ENCODE measurements at places on chromosomes 13 and 19. TPM values are rescaled to one million over a fixed set of nuclear protein-coding genes. Genes with fewer than 3 reads are reported as not detected.

- peak; percentile 56 for DNase-seq
These were observed 25.5 kb downstream of the AP2S1 start for GRCh38 chr19:46824890-46825730.

DNA sequence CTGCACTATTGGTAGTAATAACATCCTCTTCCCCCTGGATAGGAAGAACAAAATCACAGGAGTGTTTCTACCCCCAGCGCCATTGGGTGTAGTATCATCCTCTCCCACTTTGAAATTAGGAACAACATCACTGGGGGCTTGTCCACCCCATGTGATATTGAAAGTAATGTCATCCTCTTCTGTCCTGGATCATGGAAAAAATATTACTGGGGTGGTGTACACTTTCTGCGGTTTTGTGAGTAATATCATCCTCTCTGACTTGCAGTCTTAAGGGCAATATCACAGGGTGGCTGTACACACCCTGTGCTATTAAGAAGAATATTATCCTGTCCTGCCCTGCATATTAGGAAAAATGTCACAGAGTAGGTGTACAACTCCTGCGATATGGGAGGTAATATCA is 4.9 kb upstream of the RGCC start:
- DNase-seq, result no peak

GRCh38 chr19:44587963-44588770 is 25.2 kb upstream of the IGSF23 start:
- DNase-seq, result peak; percentile 86

GRCh38 chr19:33763633-33764371 is 32.9 kb upstream of the KCTD15 start:
- DNase-seq, result no peak

DNA sequence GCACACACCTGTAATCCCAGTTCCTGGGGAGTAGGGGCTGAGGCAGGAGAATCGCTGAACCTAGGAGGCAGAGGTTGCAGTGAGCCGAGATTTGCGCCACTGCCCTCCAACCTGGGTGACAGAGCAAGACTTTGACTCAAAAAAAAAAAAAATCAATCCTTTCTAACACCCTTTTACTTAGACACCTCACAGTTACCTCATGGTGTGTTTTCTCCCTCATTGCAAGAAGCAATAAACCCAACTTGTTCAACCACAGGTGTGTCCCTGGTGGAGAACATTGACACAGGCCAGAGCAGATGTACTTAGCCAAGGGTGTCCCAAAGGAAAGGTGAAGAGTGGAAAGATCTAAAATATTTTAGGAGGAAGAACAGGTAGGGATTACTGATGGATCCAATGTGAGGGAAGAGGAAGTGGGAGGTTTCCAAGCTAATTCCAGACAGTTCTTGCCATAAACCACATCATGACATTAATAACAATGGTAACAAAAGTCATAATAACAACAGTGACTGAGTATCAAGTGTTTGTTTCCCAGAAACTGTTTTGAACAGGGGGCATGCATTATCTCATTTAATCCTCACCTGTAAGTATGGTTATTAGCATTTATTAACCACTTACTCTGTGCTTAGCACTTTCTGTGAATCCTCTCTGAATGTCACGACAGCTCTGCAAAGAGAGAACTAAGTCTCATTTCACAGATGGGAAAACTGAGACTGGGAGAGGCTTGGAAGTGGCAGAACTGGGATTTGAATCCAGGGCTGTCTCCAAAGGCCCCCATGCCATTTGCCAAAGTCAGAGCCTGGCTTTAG is 3.1 kb upstream of the LYPD3 start:
- DNase-seq, result peak; percentile 18

DNA sequence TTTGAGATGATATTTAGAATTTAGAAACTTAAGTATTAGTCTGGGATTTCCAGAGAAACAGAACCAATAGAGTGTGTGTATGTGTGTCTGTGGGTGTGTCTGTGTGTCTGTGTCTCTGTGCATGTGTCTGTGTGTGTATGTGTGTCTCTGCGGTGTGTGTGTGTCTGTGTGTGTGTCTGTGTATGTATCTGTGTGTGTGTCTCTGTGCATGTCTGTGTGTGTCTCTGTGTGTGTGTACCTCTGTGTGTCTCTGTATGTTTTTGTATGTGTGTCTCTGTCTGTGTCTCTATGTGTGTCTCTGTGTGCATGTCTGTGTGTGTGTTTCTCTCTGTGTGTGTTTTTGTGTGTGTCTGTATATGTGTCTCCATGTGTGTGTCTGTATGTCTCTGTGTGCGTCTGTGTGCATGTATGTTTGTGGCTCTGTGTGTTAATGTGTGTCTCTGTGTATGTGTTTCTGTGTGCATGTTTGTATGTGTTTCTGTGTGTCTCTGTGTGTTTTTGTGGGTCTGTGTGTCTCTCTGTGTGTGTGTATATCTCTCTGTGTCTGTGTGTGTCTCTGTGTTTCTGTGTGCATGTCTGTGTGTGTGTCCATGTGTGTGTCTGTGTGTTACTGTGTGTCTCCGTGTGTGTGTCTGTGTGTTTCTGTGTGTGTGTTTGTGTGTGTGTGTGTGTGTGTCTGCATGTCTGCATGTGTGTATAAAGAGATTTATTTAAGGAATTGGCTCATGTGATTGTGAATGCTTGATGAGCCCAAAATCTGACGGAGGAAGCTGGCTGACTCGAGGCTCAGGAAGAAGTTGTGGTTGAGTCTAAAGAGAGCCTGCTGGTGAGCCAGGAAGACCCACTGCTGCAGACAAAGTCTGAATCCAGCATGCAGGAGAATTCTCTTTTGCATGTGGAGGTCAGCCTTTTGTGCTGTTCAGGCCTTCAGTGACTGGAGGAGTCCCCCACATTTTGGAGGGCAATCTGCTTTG is 22.2 kb downstream of the GPR42 start:
- no peak for DNase-seq

DNA sequence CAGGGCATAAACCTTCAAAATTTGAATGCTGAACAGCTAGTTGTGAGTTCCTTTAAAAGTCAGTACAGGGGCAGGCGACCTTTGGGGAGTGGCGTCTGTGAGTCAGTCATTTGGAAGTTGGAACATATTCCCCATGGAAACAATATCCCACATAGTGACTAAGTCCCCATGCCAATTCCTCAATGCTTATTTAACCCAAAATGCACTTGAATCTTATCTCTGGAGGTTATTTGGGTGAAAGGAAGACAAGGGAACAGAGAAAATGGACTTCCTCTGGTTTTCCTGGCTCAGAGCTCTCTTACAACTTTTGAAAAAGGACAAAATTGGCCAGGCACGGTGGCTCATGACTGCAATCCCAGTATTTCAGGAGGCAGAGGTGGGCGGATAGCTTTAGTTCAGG is 479.2 kb upstream of the NBEA start:
- DNase-seq, result peak; percentile 35

- peak; percentile 84 for DNase-seq
These were observed 2.4 kb downstream of the FOSB start for GRCh38 chr19:45469945-45470761.

GRCh38 chr13:98741741-98742435 is 10.6 kb downstream of the SLC15A1 start:
- no peak for DNase-seq

DNA sequence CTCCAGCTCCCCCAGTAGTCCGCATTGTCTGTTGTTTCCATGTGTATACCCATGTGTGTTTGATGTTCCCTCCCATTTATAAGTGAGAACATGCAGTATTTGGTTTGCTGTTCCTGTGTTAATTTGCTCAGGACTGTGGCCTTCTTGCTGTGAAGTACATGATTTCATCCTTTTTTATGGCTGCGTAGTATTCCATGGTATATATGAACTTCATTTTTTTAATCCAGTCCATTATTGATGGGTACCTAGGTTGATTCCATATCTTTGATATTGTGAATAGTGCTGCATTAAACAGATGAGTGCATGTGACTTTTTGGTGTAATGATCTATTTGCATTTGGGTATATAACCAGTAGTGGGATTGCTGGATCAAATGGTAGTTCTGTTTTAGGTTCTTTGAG is 175.2 kb downstream of the PDS5B start:
- no peak for DNase-seq

FLT3 gene
- not detected for total RNA-seq

GPC5 gene
- total RNA-seq, result not detected

IGFL1 gene
- not detected for total RNA-seq

LILRA1 gene
- not detected for total RNA-seq

MRPL57 gene
- 112 TPM for total RNA-seq

Data from HT-29 (cell line).